ENCODE measurements at places on chromosomes 7 and 10.

- no peak for DNase-seq
Measured at GRCh38 chr10:122336961-122337360, 37.5 kb upstream of the PLEKHA1 start.

DNA sequence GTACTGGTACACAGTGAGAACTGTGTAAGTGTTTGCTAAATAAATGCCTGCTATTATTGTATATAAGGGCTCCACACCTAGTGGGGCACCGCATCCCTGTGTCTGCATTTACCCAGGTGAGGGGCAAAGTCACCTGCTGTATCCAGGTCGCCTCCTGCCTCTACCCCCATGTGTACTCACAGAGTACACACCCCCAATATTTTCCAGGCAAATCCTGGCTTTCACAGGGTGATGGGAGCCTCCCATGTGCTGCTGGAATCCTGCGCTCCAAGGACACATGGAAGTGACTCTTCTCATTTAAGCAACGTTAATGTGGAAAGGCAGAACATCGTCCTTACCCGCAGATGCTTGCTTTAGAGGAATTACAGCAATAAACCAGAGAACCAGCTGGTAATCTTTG, 48.2 kb downstream of the ARHGAP22 start:
- DNase-seq: no peak

GRCh38 chr7:101186844-101187428, 6.8 kb upstream of the NAT16 start:
- no peak for DNase-seq

DNA sequence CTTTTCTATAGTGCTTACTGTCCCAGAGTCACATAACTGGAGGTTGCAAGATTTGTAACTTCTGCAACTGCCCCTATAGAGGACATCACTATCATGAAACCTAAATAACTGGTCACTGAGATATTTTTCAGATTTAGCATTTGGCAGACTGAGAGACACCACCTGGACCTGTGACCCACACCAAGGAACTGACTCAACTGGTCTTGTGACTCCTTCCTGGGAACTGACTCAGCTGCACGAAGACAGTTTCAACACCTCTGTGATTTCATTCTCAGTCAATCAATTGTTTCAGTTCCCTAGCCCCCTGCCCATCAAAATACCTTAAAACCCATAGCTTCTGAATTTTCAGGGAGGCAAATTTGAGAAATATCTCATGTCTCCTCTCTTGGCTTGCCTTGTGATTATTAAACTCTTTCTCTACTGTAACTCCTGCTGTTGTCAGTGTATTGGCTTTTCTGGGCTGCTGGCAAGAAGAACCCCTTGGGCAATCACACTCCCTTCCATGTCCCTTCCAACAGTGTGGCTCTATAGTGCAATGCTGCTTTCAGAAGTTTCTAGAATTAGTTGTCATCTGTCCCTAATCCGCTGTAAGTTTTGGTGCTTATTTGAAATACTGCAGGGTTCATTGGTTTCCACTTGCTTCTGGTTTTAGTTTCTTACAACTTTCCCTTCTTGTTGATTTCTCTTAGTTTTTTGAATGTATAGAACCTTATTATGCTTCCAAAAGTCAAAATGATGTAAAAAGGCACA, 127.8 kb upstream of the ADCY1 start:
- DNase-seq: peak; percentile 41

GRCh38 chr10:71213127-71213621, 804 bp downstream of the UNC5B start:
- DNase-seq: peak; percentile 25

DNA sequence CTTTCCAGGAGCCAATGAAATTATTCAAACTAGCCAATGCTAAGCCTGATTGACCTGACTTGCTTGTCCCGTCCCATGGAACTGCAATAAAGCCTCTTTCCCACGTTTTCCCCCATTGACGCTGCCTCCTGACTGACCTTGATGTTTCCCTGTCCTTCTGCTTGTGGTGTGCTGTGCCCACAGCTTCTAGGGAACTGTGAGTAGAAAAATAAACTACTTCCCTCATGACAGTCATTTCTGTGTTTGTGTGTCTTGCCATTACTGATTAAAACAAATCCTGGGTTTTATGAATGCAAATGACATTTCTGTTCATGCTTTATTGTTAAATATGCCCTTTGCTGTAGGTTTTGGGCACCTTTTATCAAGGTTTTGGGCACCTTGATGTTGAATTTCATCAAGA, 91.3 kb upstream of the ABI1 start:
- DNase-seq: no peak

GRCh38 chr7:51090411-51090810, 226.2 kb downstream of the COBL start:
- DNase-seq: no peak

DNA sequence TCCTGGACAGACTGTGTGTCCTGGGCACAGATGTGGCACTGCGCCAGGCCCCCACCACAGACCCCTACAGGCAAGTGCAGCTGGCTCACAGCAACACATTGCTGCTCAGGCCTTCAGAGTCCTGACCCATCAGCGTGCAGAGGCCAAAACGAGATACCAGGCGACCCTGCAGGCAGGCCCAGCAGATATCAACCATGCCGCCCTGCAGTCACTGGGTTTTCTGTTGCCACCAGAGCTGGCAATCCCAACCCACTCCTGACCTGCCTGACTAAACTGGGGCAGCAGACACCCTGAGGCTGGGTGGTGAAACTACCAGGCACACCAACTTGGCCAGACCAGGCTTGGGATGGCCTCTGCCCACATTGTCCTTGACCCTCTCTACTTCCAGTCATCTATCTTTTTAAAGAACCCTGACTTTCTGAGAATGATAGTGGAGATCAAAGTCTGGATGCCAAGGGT, 20.3 kb downstream of the ZCCHC24 start:
- DNase-seq: no peak

DNA sequence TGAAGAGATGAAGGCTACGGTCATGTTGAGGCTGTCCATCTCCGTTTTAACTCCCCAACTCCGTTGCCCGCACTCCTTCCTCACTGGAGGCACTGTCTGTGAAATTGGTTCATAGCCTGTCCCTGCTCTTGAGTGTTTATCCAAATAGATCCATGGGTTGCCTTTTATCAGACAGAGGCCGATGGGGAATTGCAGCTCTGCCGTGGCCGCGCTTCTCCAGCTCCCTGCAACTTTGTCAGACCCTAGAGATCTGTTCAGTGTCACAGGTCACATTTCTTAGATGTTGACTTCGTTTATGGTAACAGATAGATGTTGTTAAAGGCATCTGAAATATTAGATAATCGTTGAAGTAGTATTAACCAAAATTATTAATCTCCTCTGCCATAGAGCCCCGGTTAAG, 14.7 kb downstream of the PPP2R2D start:
- DNase-seq: no peak

DNA sequence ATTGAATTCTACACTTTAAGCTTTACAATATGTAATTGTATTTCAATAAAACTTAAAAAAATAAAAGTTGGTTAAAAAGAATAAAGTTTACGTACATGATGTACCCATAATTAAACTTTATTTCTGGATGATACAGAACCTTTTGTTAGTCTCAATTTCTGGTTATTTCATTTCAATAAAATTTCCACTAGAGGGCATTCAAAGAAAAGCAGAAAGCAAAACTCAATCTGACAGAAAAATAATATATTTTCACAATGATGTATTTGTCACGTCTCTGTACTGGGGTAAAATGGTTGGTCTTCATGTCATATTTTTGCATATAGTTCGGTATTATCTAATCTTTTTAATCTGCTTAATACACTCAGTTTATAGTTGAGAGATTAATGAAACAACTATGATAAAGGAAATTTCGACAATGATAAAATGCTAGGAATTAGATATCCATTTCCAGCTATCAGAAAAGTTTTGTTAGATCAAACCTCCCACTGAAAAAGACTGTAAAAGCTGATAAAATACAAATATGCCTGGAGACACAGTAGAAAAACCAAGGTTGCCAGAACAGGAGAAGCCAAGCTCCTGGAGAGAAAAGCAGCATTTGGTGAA, 27.4 kb downstream of the ASZ1 start:
- no peak for DNase-seq

GRCh38 chr10:112126172-112126571, 57.4 kb downstream of the GPAM start:
- DNase-seq: no peak

DNA sequence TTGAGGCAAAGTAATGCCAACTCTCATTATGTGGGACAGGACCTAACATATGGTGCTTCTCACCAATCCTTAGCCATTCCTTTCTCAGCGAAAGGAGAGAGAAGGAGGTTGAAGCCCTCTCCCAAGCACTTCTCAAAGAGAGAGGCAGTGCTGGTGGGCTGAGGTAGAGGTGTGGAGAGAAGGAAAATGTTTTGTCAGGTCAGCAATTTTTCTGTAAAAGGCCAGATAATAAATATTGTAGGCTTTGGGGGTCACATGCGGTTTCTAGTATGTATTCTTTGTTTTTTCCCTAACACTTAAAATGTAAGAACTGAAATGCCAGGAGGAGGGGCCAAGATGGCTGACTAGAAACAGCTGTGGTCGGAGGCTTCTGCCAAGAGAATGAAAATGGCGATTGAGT, 225.0 kb upstream of the NPY start:
- DNase-seq: no peak
